CD4-positive, alpha-beta T cell treated with Interleukin-2 at 100 ng/mL for 4 hours (primary cell): ENCODE measurements at places on chromosomes 1 and 21.
A peak's percentile ranks its signal among the peaks of the same experiment; 100 is the strongest.

GRCh38 chr1:226128487-226129075 lies 58.0 kb downstream of the ACBD3 start:
- no peak for DNase-seq

GRCh38 chr1:176696109-176696508 lies 233.1 kb downstream of the PAPPA2 start:
- no peak for DNase-seq

- no peak for DNase-seq
Observed at GRCh38 chr1:117499071-117499470, 106.8 kb upstream of the TENT5C start.

DNA sequence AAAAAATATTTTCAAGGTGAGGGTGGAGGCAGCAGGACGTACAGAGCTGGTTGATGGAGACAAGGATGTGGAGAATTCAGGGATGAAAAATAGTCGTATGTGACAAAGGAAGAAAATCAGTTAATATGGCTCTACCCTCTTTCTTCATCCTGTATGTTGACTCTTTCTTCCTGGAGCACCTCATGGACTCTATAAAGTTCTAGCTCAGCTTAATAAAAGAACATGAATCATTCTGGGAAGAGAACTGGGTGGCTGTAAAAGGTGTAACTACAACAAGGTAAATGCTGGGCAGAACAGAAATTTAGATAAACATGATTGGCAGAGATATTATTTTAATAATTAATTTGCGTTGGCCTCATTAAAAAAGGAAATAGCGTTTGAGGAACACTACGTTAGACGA lies 241.8 kb upstream of the MAP1LC3C start:
- DNase-seq, result no peak

DNA sequence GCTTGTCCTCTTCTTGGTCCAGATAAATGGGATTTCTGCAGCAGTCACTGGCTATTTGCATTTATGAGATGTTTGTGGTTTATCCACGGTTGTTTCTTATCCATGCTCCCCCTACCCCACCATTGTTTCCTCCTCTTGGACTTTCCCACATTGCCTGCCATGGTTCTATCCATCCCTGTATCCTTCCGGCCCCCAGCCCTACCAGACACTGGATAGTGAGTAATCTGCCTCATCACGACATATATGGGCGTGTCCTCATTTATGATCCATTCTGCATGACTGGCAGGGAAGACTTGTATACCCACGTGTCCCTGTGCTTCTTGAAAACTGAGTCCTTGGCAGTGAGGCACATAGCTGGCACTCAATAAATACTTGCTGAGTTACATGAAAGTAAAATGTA lies 40.1 kb downstream of the CACNA1S start:
- no peak for DNase-seq

GRCh38 chr1:17509363-17509762 lies 30.1 kb upstream of the ARHGEF10L start:
- DNase-seq, result no peak

DNA sequence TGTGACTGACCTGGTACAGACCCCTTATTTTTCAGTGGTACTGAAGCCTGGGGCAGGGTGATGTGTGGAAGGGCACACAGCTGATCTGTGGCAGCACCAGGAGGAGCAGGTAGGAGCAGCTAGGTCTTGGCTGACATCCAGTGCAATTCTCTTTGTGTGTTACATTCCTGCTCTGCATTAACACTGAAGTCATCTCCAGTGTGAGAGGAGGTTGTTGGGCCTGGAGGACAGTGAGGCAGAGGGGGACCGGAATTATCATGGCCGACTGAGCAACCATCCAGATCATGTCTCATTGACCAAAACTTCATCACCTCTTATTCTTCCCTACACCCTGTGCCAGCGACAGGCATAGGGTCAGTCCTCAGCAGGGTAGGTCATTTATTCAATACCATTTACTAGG lies 1.5 kb downstream of the SLAMF8 start:
- DNase-seq, result no peak

DNA sequence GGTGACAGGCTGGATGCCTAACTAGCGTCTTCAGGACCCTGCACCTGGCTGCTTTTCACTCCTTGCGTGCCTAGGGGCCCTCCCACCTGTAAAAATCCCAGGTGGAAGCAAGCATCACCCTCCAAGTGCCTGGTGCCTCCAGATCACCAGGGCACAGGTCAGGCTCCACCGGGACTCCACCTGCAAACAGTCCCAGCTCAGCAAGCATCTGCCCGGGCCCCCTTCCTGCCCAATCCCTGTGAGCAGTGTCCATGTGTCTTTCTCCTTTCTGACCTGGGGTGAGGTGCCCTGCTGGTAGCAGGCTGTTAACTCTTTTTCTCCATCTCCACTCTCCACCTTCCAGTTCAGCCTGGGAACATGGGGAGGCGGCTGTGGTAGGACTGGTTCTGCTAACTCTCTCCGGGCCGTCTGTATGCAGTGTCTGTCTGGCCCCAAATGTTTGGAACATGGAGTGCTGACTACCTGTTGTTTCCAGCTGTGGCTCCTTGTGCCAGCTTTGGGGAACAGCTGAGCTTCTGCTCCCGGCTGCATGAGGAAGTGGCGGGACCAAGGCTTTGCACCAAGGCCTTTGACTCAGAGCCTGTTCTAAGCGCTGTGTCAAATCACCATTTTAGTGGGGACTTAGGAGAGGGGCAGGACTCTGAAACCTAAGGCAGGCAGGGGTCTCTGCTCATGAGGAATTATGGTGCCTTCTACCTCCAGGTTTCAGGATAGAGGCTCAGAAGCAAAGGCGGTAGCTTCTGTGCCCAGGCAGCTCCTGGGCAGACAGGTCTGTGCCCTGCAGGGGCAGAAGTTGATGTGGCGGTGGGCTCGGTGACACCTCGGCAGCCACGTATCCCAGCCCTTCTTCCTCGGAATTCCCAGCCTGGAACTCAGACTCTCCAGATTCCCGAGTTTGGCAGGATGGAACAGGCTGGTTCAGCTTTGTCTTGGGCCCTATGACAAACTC lies 5.5 kb downstream of the GPR137B start:
- DNase-seq, result no peak

DNA sequence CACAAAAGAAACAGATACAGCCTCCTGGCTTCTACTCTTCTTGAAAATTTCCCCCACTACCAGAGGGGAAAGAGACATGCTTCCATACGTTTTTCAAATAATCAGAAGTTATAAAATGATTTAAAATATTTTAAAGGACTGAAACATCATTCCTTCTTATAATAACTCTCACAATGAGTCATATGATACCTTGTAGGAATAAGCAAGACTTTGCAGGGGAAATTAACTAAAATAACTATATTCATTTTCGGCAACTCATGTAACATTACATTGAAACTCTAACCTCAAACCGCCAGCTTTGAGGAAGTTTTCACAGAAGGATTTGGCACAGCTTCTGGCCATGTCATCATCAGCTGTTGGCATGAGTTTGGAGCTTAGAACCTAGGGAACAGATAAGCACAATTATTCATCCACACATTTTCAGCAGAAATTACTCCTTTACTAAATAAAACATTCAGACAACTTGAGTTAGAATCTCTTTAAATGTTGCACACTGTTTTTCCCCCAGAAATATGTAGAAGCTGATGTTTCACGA lies 85.9 kb downstream of the USP24 start:
- no peak for DNase-seq

DNA sequence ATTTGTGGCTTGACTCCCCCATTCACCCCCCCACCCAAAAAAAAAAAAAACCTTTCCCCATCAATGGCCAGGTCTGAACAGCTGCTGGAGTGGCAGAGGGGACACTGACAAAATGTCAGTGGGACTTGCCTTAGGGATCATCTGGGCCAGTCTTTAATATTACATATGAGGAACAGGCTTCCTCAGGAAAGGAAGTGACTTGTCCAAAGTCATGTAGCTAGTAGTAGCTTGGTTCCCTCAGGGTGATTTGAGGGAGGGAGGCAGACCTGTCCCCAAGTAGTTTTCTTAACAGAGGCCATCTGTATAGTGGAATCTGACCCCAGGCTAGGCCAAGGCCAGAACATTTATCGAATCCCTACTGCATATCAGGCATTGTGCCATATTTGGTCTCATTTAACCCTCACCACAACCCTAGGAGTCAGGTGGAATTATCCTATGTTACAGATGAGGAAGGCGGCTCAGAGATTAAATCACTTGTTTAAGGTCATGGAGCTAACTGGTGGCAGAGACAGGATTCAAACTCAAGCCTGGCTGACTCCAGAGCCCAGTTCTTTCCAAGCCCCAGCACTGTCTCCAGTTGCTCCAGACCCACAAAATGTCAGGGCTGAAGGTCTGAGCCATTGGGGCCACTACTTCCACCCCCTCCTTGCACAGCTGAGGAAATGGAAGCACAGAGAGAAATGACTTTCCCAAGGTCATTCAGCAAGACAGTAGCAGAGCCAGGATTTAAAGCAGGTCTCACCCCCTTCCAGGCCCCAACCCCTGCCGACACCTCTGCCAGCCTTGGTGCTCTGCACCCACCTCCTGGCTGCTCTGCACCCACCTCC lies 10.4 kb downstream of the ZBTB7B start:
- no peak for DNase-seq

GRCh38 chr21:34116569-34116968 lies 43.2 kb downstream of the MRPS6 start:
- no peak for DNase-seq

DNA sequence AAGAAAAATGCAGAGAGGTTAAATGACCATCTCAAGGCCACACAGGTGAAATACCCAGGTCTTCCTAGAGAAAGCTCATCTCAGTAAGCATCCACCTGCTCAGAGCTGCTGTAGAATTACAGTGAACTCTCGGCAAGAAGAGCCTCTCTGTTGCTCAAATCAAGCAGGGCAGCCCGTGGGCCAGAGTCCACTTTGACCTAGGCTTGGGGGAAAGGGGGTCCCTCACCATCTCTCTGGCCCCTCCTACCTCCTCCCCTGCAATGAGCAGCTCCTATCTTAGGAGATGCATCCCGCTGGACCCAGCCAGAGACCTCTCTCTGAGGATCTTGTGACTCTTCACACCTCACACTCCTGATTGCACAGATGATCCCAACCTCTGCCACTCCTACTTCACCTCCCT lies 364.7 kb downstream of the PTPRU start:
- no peak for DNase-seq

- no peak for DNase-seq
Observed at GRCh38 chr1:192592981-192593708, 17.6 kb downstream of the RGS1 start.

DNA sequence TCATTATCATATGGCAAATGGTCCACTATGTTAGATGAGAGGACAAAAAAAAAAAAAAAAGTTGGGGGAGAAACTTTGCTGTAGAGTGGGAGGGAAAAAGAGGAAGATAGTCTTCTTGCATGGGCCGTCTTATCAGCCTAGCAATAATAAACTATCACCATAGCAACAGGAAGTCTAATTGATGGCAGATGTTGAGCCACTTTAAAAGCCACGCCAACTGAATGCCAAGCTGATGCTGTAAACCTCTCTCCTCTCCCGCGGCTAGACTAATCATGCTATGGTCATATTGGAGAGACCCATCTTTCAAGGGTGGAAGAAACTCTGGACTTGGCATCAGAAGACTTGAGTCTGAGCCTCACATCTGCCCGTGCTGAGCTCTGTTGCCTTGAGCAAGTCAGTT lies 122.2 kb upstream of the HOOK1 start:
- no peak for DNase-seq

DNA sequence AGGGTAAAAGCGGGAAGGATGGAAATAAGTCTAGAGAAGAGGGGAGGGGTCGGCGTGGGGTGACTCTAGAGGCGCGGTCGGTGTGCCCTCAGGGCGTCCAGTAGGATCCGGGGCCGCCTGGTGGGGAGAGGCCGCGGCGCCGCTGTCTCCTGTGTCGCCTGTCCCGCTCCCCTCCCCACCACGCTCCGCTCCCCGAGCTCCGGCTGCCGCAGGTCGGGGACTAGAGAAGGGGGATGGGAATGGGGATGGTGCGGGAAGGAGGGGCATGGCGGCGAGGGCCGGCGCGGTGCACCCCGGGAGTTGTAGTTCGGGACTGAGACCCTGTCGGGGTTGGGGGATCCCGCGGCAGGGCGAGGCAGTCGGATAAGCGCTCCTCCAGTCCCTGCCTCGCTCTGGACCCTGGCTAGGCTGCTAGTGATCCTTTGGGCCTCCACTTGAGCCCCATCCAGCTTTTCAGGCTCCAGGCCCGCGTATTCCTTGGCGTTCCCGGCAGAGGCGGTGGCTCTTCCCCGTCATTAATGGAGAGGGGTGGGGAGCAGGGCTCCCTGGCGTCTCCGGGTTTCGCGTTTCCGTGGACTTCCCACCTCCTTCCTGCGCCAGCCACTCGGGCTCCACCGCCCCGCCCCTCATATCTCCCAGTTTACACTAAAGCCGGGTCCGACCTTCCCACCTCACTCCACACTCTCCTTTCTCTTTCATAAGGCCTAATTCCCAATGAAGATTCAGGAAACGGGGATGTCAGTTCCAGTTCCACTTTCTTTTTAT lies at the start of gene ENTREP3:
Gene ENTREP3, minus strand, starts transcription at position 241 of the 765 bp plus-strand sequence. CDS start 606 bp downstream, outside the sequence.
- DNase-seq, result peak; percentile 71

- no peak for DNase-seq
Observed at GRCh38 chr1:216523449-216524190, 100.4 kb upstream of the USH2A start.

DNA sequence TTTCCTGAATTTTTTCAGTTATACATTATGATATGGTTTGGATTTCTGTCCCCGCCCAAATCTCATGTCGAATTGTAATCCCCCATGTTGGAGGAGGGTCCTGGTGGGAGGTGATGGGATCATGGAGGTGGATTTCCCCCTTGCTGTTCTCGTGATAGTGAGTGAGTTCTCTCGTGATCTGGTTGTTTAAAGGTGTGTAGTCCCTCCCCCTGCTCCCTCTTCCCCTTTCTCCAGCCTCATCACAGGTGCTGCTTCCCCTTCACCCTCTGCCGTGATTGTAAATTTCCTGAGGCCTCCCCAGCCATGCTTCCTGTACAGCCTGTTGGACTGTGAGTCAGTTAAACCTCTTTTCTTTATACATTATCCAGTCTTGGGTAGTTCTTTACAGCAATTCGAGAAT lies 93.2 kb upstream of the HNRNPU start:
- no peak for DNase-seq

- DNase-seq, result no peak
Observed at GRCh38 chr1:54927472-54928240, 40.7 kb upstream of the DHCR24 start.

DNA sequence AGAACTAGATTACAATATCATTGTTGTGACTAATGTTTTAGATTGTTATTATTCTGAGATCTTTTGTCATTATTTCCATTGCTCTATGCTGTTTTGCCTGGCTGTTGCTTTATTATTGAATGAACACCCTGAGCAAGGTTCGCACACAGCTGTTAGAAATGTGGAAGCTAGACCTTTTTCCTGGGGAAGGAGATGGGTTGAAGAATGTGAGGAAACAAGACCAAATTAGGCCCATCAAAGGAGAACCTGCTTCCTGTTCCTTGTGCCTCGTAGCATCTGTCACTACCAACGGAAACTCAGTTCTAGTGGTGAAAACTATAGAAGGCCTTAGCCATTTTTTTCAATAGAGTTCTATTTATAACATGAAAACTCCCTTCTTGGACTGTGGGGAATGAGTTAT lies 68.7 kb downstream of the RGL1 start:
- DNase-seq, result no peak

DNA sequence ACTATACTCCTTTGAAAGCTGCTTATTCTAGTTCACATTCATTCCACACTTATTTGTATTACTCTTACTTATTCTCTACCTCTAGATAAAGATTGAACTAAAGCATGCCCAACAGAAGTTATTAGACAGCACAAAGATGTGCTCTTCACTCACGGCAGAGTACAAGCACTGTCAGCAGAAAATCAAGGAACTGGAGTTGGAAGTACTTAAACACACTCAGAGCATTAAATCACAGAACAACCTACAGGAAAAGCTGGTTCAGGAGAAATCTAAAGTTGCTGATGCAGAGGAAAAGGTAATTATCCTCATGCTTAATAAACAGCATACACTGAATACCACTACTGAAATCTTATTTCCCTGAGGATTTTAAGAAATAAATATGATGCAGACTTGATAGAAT lies 81.3 kb upstream of the PPIH start:
- DNase-seq, result no peak

- DNase-seq, result no peak
Observed at GRCh38 chr1:175116903-175117302, 49.3 kb downstream of the TNN start.
